ENCODE measurements at places on chromosomes 7 and 10.

DNA sequence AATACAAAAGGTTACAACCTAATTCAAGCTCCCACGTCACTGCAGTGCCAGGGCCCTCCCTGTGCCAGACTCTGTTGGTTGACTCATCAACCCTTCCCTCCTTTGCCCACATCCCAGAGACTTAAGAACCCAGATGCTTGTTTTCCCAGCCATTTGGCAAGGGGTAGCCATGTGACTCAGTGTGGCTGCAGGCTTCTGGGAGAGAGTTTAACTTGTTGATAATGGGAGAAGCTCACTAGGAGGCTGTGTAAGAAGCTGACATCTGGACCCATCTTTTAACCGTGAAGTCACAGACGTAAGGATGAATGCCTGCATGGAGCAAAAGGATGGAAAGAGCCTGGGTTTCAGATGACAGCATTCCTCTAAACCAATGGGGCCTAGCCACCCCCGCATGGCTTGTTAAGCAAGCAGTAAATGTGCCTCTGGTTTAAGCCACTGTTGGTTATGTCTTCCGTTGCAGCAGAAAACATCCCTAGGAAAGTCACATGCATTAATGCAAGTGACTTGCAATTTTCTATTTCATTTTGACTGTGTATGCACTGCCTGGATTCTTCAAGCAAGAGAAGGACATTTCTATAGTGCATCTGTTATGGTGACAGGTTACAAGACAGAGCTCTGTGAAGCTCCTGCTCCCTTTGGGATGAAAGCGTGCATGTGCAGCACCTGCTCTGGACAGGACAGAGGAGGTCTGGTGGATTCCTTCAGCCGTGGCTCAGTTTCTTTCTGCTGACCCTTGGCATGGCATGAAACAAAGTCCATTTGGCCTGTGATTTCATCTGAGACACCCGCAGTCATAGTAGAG, 57.5 kb upstream of the CREB5 start:
- peak; percentile 74 for DNase-seq

GRCh38 chr10:78656417-78657162, 412.2 kb upstream of the ZMIZ1 start:
- no peak for DNase-seq

DNA sequence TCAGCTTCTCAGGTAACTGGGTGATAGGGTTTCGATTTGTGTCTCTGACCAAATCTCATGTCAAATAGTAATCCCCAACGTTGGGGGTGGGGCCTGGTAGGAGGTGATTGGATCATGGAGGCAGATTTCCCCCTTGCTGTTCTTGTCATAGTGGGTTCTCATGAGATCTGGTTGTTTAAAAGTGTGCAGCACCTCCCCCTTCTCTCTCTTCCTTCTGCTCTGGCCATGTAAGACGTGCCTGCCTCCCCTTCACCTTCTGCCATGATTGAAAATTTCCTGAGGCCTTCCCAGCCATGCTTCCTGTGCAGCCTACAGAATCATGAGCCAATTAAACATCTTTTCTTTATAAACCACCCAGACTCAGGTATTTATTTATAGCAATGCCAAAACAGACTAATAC, 21.9 kb upstream of the SMURF1 start:
- no peak for DNase-seq

GRCh38 chr7:143417734-143418383, 9.2 kb upstream of the EPHA1 start:
- peak; percentile 45 for DNase-seq
